ENCODE measurements at places on chromosomes 11 and 22.
A peak's percentile ranks its signal among the peaks of the same experiment; 100 is the strongest.

- peak; percentile 53 for DNase-seq
These were observed 55.2 kb downstream of the SLC1A2 start for GRCh38 chr11:35363854-35364780.

- no peak for DNase-seq
These were observed 28.3 kb downstream of the OSBPL5 start for GRCh38 chr11:3136546-3137455.

- DNase-seq = no peak
These were observed 19.0 kb downstream of the KCNQ1 start for GRCh38 chr11:2463766-2464277.

GRCh38 chr11:95790933-95791708 is 823 bp downstream of the CEP57 start:
- DNase-seq = peak; percentile 40

DNA sequence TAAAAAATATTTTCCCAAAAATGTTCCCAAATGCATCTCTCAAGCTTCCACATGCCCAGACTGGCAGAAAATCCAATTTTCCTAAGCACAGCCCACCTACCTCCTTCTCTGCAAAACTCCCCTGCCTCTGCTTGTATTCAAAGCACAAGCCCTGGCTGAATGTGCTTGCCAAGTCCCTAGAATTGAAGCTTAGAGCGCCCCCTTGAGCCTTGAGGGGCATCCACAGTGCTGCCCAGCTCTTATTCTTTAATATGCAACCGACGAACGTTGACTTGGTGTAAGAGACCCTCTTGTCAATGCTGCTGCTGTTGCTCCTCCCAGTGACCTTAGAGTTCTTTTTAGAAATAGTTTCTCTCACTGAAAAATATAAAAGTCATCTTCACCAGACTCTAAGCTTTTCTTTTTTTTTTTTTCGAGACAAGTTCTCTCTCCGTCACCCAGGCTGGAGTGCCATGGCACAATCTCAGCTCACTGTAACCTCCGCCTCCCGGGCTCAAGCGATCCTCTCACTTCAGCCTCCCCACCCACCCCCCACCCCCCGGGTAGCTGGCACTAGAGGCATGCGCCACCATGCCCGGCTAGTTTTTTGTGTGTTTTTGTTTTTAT is 63.5 kb upstream of the CAPRIN1 start:
- DNase-seq = peak; percentile 48

DNA sequence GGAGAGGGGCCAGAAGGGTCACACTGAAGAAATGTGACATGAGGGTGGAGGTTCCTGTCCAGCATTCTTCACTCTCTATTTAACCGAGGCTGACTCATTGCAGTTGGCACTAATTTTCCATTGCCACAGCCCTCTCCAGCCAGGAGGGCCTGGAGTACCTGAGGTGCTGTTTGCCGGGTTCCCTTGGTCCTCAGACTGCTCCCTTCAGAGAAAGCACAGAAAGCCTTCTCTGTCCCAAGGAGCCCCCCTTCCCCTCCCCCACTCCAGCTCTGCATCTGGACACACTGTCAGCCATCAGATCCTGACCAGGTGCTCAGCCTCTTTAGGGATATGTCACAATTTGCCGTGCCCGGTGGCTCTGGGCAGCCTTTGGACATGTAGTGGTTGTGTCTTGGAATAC is 3.2 kb upstream of the C11orf91 start:
- DNase-seq = no peak

DNA sequence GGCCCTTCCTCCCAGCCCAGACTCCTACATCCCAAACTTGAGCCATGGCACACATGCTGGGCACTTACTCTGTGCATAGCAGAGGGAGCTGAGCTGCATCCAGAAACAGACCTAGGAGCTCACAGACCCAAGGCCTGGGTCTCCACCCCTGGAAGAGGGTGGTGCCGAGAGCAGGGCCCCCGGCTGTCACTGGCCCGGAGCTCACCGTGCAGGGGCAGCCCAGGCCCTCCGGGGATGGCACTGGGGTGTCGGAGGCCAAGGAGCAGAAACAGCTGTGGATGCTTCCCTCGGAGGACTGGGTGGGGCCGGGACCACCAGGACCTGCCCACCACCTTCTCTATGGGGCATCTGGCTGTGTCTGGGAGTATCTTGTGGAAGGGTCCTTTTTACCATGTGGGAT is 4.3 kb upstream of the APOBEC3A start:
- no peak for DNase-seq

- DNase-seq = no peak
These were observed 135.7 kb downstream of the EHF start for GRCh38 chr11:34756591-34756990.

DNA sequence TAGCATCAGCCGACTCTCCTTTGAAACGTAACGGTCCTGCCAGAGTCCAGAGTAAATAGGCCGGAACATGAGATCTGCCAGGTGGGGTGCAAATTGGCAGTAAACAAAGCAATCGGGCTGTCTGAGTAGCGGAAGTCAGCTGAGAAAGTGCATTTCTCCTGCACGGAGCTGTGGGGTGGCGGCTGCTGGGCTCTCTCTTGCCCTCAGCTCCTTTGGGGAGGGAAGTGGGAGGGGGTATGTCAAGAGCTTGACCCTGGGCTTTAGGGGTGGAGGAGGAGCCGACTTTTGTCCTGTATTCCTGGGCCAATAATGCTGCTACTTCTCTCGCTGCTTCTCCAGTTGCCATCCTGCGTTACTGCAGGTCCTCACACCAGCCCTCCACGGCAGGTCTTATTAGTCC is 11.6 kb downstream of the GRIK4 start:
- no peak for DNase-seq

GRCh38 chr11:106011481-106011880 is 10.6 kb downstream of the MSANTD4 start:
- no peak for DNase-seq

DNA sequence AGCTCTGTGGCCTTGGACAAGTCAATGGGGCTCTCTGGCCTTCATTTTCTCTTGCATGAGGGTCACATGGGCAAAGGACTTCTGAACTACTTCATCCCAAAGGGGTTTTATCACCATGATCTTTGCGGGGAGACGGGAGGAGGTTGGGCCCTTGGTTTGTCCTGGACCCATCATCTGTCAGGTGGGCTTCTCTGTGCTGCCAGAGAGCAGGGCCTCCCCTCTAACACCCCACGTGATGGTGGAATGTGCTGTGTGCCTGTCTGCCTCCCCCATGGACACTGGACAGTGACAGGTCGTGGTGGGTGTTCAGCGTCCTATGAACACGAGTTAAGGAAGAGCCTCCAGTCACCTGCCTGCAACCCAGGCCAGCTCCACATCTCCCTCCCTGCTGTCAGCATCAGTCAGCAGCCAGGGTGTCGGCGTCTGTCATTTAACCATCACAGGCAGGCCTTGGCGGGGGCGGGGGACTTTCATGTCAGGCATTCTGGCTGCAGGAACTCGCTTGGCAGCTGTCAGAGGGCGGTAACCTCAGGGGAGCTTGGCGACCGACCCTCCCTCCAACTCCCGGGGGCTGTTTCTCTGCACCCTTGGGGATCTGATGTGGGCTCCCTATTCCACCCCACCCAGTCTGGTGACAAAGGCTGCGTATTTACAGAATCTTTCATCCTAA is 2.6 kb upstream of the SUN2 start:
- no peak for DNase-seq

DNA sequence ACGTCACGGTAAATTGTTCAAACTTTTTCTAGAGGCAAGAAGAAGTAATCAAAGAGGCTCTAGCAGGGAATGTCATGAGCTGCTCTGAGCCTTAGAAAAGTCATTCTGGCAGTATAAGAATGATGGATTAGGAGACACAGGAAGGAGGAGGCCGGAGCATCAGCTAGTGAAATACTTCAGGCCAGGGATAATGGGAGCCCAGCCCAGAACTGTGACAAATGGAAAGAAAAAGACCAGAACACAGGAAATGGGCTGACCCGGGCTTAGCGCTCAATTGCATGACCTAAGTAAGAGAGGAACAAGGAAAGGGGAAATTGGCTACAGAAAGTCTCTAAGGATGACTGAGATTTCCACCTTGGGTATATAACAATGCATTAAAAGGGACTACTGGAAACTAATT is 108.6 kb downstream of the LARGE1 start:
- DNase-seq = no peak

DNA sequence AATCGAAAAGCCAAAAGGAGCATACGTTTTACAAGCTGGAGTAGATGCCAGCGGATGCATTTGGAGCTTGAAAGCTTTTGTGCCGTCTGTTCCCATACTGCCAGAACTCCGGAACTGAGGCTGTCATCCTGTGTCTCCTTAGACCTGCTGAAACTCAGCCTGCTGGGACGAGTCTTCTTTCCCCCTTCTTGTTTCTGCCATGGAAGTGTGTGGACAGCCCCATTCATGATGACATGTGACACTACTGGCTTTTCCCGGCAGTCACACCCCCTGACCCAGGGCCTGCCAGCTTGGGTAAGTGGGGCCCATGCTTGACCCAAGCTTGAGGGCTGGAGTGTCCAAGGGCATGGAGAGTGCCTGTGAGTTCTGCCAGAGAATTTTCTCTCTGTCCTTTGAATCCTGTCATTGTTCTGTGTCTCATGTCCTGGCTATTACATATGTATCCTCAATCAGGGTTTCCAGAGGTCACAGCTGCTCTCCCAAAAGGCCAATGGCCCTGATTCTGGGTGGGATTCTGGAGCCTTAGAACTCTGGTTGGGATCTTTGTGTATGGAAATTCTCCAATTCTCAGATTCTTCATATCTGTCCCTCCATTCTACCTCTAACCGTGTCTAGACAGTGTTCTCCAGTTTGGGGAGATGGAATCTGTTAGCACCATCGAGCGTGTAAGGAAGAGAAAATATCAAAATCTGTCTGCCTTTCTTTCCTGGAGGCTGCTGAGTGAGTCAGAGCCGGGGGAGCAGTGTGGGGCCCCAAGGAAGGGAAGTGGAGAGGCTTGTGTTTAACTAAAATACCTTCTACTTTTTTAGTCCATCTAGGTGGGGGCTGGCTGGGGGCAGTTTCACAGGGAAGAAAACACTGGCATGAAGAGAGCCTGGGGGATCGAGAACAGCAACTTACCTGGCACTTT is 73.2 kb downstream of the KIAA1671 start:
- no peak for DNase-seq

GRCh38 chr11:121711236-121711635 is 258.5 kb upstream of the SORL1-AS1 start:
- no peak for DNase-seq

DNA sequence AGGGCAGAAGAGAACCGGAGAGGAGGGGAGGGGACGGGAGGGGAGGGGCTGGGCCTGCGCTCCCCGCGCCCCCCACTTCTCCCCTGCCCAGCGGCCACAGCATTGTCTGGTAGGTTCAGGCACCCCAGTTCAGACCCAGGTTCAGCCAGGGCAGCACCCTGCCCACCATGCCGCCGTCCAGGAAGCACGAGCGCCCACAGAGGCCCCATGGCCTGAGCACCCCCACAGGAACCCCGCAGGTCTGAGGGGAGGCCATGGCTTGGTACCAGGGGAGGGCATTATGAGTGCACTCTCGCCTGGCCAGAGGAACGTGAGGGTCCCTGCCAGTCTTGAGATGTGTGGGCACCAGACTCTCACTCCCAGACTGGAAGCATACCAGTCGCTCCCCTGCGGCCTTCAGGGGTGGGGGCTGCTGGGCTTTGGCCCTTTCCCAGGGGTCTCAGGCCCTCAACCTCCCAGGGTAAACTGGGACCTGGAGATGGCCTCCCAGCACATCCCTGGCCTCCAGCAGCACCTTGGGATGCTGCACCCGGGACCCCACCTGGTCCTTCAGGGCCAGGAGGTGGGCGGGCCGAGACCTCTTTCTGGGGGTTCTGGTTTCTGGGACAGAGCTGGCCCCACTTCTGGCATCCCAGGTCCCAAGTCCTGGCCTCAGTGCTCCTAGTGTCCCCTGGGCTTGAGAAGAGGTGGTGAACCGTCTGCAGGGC is 597 bp upstream of the PLXNB2 start:
- DNase-seq = no peak

GRCh38 chr22:44025171-44026065 is 1.3 kb downstream of the PARVB start:
- DNase-seq = no peak

GRCh38 chr22:22198751-22199150 is 45.8 kb upstream of the VPREB1 start:
- no peak for DNase-seq

DNA sequence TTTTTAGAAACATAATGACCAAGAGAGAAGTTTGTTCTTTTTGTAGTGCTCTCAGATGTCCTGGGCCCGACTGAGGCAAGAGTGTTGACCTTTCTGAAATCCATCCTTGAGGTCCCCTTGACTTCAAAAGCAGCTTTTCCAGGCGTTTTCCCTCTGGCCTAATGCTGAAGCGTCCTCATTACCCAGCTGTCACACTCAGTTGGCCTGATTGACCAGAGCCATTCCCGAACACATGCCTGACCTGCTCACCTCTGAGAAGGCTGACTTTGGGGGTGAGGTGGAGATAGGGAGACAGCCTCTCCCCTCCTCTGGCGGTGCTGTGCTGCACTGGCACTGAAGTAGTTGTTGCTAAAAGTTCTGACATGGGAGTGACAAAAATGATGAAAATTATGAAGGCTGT is 66.9 kb downstream of the ALX4 start:
- no peak for DNase-seq

GRCh38 chr11:65879617-65880016 is at the start of gene CTSW:
CTSW (plus strand) TSS chr11:65879837; CDS start chr11:65879855, 18 bp downstream.
- no peak for DNase-seq

GRCh38 chr11:64688534-64688982 is 34.4 kb downstream of the NRXN2 start:
- DNase-seq = peak; percentile 68

- DNase-seq = no peak
These were observed 4.9 kb downstream of the PNPLA3 start for GRCh38 chr22:43928468-43928867.
